ENCODE measurements at places on chromosomes 2 and 18.

- peak; percentile 12 for DNase-seq
Observed at GRCh38 chr18:50696436-50696835, 123.4 kb downstream of the MRO start.

- no peak for DNase-seq
Observed at GRCh38 chr2:59282374-59283057, 1041.4 kb upstream of the FANCL start.

- DNase-seq = no peak
Observed at GRCh38 chr2:219901155-219901554, 273.7 kb downstream of the SLC4A3 start.

GRCh38 chr2:196504788-196505187, 134.7 kb upstream of the CCDC150 start:
- DNase-seq = no peak

DNA sequence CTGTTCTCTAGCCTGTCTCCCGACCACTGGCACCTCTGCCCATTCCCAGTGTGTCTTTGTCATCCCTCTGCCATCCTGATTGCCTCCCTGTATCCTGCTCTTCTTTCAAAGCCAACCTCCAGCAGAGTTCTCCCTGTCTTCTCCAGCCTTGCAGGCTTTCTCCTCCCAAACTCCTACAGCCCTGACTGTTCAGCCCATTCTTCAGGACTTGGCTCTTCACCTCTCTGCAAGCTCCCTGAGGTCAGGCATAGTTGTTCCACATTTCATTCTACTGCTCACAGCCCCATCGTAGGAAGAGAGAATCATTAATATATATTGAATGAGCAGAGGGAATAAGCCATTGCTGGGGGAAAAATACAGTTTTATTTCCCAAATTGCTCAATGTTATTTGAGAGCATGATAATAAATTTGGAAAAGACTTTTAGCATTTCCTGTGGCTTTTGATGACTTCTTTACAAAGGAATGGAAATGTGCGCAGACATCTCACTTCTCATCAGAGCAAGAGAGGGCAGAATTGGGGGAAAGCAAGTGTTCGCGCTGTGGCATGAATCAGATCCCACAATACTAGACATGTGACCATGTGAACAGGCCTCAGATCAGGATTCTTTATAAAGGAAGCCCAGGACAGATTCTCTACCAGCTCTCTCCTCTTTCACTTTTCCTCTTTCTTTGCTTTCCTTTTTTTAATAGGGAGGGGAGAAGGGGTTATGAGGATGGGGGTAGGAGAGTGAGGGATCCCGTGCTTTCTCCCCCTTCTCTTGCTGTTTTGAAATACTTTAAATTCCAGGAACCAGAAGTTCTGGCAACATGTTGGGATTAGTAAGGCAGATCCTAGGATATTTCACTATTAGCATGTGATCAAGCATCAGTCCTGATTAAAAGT, 37.4 kb downstream of the EPAS1 start:
- no peak for DNase-seq

DNA sequence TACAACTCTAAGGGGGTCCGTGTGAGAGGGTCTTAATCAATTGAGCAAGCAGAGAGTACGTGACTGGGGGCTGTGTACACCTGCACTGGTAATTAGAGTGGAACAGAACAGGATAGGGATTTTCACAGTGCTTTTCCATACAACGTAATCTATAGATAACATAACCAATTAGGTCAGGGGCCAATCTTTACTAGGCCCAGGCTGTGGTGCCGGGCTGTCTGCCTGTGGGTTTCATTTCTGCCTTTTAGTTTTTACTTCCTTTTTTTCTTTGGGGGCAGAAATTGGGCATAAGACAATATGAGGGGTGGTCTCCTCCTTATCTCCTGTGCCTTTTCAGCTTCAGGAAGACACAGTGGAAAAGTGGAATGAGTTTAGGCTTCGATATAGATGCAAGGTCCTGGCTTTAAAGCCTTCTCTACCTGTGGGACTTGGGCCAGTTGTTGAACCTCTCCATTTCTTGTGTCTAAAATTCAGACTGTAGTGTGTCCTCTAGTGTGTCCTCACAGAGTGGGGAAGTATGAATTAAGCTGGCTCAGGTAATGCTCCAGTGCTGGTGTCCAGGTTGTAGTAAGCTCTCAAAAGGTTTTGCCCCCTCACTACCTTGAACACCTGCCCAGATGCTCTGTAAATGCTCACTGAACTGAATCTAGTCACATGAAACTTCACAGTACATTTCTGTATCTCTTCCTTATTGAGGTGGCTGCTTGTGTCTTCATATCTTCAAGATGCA, 422.8 kb downstream of the SETBP1 start:
- DNase-seq = no peak

GRCh38 chr2:106547164-106547903, 60.2 kb downstream of the CD8B2 start:
- no peak for DNase-seq

- DNase-seq = no peak
Observed at GRCh38 chr2:173205375-173205774, 129.7 kb downstream of the MAP3K20 start.

- no peak for DNase-seq
Observed at GRCh38 chr2:174796319-174796771, 32.1 kb upstream of the CHRNA1 start.

DNA sequence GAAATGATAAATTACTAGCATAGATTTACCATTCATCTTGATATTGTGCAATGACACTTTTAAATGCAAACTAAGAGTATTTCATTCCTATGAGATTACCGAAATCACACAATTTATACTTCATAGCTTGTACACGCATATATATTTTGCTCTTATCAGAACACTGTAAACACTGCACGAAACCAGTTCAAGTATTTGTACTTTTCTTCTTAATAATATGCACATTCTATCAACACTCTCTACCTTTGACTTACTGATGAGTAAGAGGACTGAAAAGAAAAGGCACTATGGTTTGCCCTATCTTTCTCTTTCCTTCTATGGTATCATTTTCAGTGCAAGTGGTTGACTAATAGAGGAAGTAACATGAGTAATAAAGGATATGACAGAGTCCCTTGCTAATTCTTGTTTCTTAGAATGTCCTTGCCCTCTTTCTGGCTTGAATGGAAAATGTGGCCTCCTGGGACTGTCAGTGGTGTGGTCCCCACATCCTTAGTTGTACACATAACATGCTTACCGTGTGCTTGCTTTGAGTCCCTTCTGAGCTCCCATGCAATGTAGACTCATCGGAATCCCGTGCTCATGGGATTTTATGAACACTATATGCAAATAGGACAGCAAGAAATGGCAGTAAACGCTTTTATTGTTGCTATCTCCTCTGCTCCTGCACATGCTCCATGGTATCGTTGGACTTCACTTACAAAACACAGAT, 363.5 kb upstream of the TNP1 start:
- no peak for DNase-seq

- no peak for DNase-seq
Observed at GRCh38 chr2:108909275-108909823, 79.7 kb downstream of the EDAR start.

GRCh38 chr2:85585781-85586105, 1.5 kb downstream of the VAMP5 start:
- DNase-seq = no peak

- no peak for DNase-seq
Observed at GRCh38 chr18:1094409-1094808, 189.7 kb downstream of the ADCYAP1 start.

DNA sequence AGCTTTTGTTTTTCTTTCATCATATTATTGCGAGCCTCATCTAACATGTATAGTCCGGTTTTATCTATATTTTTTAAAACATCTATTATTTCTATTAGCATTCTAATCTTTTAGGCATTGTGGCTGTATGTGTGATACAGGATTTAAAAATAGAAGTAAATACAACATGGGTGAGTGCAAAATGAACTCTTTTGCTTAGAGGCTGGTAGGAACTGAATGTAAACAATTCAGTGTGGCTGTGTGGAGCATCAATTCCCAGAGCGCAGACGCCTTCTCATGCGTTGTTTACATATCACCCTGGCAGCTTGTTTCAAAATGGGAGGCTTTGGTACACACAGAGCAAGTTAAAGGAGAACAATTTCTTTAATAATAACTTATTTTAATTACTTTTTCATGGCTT, 836 bp downstream of the DTNA start:
- no peak for DNase-seq

- DNase-seq = peak; percentile 80
Observed at GRCh38 chr2:45922577-45922988, 271.1 kb downstream of the PRKCE start.

DNA sequence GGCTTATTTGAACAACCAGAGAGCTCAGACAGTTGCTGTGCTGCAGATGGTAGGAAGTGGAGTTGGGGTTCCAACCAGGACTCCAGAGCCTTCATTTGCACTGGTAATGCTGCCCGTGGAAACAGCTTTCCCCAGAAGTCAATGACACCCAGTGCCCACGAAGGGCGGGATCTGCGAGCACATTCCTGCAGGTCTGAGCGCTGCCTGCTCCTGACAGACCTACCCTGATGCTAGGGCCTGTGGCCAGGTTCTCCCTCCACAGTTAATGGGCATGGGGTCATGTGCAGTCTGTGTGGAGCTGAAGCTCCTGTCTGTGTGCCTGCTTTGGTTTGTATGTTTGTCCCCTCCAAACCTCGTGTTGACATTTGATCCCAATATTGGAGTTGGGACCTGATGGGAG, 299.0 kb upstream of the HS6ST1 start:
- no peak for DNase-seq

GRCh38 chr2:68045342-68045741, 17.5 kb downstream of the C1D start:
- no peak for DNase-seq

DNA sequence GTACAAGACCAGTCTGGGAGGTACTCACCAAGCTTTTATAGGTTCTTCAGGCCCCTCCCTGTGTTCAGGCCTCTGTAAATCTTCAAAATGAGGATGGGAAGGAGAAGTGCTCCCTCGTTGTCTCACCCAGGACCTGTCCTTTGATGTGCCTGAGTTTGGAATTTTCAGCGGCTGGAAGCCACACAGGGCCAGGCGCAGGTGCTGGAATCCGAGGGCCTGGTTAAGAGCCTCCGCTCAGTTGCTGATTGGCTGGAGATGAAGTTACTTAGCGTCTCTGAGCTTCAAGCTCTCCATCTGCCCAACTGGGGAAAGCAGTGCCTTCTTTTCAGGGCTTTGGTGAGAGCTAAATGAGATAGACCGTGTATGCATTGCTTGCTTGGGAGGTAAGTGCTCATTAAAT, 30.0 kb downstream of the HJURP start:
- no peak for DNase-seq

DNA sequence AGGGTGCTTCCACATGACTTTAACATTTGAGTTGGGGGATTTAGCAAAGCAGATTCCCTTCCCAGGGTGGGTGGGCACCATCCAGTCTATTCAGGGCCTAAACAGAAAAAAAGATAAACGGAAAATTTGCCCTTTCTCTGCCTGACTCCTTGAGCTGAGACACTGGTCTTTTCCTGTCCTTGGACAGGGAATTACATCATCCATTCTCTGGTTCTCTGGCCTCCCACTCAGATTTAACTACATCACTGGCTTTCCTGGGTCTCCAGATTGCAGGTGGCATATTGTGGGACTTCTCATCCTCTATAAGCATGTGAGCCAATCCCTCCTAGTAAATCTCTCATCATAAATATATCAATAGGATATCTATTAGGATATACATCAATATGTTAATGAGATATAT, 25.8 kb downstream of the CAPN13 start:
- DNase-seq = no peak

GRCh38 chr2:127429844-127430425, 11.7 kb downstream of the PROC start:
- no peak for DNase-seq

- no peak for DNase-seq
Observed at GRCh38 chr18:11767935-11768334, 78.9 kb downstream of the GNAL start.

DNA sequence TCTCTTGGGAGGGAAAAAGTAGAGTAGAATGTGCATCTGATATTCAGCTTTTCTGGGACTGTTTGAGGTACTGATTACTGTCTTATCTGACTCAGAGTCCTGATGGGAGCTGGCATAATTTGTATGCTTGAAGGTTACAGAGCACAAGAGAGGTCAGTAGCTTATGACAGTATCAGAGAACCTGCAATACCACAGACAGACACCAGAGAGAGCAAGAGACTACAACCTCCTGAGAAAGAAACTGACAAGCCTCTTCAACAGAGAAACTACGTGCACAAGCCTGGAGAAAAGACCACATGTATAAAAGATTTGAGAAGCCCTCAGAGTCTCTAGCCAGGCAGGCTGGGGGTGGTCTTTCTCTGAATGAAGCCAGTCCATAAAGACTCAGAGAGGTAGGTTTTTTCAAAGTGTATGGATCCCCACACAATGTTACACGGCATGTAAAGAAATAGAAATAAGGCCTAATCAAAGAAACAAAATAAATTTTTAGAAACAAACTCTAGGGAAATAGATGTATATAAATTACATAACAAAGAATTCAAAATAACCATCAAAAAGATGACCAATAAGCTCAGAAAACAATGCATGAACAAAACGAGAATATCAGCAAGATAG, 568.3 kb downstream of the LRRTM4 start:
- peak; percentile 2 for DNase-seq

DNA sequence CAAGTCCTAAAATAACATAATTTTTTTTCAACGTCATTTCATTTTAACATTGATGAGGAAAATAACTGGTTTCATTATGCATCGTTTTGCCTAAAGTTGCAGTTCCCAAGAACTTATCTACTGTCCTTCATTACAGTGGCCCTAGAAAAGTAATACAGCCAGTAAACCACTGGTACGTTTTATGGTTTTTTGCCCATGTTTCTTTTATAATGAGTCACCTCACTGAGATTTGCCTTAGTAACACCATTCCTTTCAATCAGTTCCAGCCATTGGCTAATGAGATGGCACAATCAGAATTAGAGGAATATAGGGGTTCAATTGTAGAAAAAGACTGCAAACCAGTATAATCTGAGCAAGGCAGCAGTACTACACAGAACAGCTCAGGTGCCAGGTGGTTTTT, 422.6 kb upstream of the LYPD1 start:
- no peak for DNase-seq

DNA sequence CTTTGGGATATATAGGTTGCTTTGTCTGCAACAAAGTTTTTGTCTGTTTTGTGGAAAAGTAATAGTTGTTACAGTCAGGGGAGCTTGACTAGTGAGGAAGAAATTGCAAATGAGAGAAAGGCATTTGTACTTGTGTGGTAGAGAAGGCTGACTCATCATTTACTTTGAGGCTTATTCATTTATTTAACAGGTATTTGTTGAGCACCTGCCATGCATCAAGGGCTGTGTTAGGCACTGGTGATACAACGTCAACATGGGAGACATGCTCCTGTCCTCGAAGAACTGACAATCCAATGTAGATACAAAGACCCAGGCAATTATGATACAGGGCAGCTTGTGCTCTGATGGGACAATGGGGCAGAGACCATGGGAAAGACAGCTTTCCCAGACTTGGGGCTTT, 79.5 kb downstream of the UPP2 start:
- no peak for DNase-seq

- DNase-seq = no peak
Observed at GRCh38 chr18:48620071-48620470, 81.2 kb downstream of the CTIF start.

- no peak for DNase-seq
Observed at GRCh38 chr2:1539441-1539840, 126.2 kb downstream of the TPO start.

GRCh38 chr2:207330912-207331311, 165.2 kb upstream of the KLF7 start:
- no peak for DNase-seq

GRCh38 chr2:196823750-196824522, 14.8 kb upstream of the C2orf66 start:
- no peak for DNase-seq
